ENCODE measurements at places on chromosomes 2 and 18.

DNA sequence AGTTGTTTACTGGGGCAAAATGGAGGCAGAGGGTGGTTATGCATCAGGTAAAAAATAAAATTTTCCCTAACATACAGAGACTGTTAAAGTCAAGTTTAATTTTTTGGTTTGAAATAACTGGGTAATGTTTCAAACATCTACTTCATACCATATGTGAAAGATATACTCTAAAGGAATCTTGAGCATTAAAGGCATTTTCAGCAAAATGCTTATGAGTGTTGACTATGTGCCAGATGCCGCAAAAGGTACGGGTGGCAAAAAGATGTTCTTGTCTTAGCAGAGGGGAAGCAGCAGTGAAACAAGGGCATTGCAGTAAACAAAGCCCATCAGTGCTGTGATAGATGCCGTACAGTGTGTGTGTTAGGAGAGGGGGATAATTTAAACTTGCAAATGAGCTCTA, 263.1 kb upstream of the ID2 start:
- no peak for DNase-seq

GRCh38 chr2:213238753-213239495, 45.3 kb upstream of the SPAG16 start:
- no peak for DNase-seq

DNA sequence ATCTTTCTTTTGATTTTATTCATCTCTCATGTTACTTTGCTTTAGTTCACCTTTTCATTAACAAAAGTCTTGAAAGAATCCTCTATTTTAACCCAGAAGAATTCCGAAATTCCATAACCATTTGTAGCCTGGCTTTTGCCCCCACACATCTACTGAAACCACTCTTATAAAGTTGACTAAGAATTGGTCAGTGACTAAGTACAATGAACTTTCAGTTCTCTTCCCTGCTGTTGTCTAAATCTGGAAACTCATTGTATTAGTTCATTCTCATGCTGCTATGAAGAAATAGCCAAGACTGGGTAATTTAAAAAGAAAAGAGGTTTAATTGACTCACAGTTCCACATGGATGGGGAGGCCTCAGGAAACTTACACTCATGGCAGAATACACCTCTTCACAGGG, 49.9 kb upstream of the PNPT1 start:
- no peak for DNase-seq

DNA sequence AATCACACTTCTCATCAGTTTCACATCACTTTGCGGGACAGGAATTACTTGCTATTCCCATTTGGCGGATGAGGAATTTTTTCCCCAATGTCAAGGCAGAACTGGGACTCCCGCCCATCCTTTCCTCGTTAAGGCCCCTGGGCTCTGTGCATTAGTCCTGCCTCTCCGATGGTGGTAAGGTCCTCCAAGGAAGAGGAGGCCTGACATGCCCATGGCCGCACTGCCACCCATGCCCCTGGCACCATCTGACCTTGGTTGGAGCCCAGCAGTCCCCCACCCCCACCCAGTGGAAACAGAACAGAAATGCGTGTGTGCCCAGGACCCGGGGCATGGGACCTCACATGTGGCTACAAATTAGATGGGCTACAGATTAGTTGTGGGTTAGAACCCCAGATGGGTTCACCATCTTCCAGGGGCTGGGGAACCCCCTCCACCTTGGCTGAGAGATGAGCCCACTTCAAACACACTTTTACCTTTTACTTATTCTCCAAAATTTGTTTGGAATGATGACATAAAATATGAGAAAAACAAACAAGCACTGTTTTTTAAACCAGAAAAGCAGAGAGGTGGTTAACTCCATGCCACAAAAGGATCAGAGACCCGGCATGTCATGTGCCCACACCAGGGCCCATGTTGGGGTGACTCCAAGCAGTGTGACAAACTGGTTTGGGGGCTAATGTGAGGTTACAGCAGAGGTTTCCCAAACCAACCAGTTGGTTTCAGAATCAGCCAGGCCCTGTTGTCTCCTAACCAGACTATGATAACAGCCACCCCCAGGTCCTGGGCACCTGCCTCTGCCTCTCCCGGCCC, 11.0 kb upstream of the DUSP2 start:
- DNase-seq = no peak

DNA sequence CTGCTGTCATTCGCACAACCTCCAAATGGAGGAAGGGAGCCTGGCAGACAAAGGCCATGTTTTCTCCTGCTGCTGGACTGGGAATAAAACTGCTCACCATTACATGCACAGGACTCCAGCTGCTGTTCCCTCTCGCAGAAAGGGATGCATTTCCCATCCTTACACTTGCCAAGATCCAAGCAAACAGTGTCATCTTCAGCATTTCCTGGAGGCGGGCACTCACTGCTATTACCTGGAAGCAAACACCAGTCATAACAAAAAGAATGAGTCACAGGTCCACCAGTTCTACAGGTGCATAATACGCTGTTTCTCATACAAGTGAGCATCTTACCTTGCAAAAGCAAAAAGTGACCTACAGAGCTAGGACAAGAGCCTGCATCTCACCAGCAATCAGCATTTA, 22.7 kb downstream of the IAH1 start:
- no peak for DNase-seq

DNA sequence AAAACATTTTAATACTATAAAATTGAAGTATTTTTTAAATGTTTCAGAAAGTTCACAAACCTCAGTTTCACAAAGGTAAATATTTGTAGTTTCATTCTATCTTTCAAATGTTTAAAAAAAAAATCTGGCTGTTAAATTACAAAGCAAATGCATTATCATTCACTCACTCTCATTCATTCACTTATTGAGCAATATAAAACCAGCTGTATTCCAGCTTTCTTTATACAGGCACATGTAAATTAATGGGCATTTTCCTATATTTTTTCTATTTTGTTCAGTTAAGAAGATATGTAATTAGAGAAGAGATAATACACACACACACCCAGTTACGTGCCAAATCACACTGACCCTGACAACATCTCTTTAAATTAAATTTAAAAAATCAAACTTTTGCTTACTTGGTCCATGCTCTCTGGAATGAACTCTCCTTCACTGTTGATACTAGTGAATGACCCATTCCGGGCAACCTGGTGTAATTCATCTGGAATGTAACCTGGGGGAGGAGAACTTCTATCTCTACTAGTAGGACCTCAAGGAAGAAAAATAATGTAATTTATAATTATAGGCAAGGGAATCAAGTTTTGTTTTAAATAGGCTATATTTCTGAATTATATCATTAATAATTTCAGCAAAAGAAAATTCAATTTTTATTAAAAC, 32.5 kb upstream of the ERCC3 start:
- no peak for DNase-seq

DNA sequence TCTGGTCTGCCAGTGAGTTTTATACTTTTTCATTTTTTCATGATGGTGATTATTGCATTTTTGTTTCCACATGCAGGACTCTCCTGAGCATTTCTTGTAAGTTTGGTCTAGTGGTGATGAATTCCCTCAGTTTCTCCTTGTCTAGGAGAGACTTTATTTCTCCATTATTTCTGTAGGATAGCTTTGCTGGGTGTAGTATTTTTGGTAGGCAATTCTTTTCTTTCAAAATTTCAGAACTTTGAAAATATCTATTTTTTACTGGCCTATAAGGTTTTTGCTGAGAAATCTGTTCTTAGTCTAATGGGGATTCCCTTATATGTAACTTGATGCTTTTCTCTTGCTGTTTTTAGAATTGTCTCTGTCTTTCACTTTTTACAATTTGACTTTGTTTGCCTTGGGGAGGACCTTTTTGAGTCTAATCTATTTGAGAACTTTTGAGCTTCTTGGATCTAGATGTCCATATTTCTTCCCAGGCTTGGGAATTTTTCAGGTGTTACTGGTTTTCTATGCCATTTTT, 149.1 kb downstream of the UBR3 start:
- DNase-seq = no peak

DNA sequence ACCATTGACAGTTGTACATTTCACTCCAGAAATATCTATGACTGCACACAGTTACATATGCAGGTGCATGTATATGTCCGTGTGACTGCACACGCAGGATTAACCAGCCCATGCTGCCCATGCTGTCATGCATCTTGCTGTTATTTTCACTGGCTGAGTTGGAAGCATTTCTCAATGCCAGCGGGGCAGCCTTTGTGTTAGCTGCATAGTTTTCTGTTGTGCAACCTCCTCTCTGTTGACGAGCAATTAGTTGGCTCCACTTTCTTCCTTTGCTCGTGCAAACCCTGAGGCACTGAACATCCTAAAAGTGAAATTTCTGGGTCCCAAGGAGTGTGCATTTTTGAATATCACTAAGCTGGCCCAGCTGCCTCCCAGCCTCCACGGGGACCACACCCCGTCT, 133.4 kb upstream of the GLI2 start:
- DNase-seq = no peak

- DNase-seq = no peak
These were observed 218.8 kb downstream of the DYSF start for GRCh38 chr2:71671895-71672825.

DNA sequence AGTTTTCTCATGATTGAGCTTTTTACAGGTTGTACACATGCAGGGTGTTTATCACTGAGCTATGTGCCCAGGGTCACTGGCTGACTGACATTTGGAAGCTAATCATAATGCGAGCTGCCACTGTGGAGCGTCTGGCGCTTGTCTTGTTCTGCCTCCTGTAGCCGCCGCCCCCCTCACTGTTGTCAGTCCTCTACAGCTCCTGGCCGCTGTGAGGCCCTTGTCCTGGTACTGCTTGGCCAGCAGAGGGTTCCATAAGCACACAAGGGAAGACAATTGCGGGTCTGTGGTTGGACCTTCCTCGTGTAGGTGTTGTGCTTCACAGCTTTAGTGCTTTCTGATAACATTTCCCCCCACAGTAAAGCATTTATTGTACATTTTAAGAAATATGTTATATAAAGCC, 105.6 kb upstream of the LDLRAD4 start:
- peak; percentile 67 for DNase-seq

GRCh38 chr2:50535971-50536759, 495.8 kb downstream of the NRXN1 start:
- peak; percentile 15 for DNase-seq

DNA sequence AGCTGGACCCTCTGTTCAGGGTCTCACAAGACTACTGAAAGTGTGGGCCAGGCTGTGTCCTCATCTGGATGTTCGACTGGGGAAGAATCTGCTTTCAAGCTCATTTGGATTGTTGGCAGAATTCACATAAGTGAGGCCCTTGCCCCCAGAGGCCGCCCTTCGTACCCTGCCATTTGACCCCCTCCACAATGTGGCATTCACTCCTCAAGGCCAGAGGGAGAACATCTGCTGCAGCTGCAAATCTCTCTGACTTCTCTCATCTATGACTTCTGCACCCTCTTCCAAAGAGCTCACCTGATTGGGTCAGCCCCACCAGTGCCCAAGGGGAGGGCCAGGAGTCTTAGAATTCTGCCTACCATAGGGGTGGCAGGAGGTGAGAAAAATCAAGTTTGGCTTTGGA, 3.9 kb upstream of the CNDP2 start:
- no peak for DNase-seq

DNA sequence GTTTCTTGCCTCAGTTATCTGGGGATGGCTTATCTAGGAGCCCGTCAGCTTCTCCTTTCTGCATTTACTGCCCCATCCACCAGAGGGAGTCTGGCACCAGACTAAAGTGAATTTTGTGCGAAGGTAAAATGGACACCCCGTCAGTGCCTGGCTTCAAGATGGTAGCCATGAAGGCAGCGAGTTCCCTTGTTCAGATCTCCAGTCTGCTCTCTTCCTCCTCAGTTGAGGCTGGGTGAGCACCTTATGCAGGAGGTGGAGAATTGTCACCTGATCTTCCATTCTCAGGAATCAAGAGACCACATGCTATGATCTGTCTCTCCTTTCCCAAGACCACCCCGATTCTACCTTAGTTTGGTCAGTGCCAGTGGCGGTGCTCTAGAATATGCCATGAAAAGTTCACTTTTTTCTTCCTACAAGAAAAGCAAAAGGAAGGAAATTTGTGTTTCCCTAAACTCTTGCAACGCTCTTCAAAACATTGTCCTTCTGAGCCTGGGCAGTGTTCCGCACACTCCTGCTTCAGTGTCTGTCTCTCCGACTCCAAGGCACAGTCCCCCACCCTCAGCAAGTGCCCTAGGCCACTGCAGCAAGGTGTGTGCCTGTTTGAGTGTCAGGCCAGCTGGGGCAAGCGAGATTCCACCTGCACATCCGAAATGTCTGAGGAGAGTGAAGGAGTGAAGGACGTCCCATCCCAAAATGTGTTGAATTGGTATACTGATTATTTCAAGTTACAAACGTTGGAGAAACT, 168.6 kb downstream of the SS18 start:
- DNase-seq = peak; percentile 89

- DNase-seq = peak; percentile 93
These were observed 11.2 kb upstream of the GYPC start for GRCh38 chr2:126644630-126645191.

DNA sequence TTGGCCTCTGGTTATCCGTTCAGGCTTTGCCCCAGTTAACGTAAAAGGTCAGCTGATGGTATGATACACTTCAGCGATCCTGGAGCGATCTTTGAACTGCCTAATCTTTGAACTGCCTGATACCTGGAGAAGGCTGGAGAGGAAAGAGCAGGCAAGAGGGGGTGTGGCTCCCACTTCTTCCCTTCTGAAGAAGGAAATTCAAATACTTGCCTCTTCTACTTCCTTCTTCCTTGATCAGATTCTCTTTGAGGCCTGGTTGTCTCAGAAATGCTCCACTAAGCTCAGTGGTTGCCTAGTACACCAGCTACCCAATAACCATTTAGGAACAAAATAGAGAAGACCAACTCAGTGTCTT, 619 bp downstream of the GALM start:
- DNase-seq = peak; percentile 28

DNA sequence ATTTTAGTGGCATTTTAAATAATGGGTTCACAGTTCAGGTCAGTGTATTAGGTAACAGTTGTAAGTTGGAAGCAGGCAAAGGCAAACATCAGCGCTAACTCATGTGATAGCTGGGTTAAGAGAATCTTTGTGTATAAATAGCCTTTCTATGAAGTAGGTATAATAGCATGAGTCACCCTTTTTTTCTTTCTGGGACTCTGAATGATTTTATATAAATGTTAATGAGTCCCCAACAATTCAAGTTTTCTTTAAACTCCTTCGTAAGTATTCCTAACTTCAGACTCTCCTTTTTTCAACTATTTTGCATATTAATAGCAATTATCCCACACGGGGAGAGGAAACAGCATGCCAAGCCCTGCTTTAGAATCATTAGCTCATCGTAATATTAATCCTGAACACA, 384.3 kb downstream of the PIK3C3 start:
- no peak for DNase-seq

- peak; percentile 67 for DNase-seq
These were observed 30.5 kb downstream of the DNMT3A start for GRCh38 chr2:25310965-25311864.

DNA sequence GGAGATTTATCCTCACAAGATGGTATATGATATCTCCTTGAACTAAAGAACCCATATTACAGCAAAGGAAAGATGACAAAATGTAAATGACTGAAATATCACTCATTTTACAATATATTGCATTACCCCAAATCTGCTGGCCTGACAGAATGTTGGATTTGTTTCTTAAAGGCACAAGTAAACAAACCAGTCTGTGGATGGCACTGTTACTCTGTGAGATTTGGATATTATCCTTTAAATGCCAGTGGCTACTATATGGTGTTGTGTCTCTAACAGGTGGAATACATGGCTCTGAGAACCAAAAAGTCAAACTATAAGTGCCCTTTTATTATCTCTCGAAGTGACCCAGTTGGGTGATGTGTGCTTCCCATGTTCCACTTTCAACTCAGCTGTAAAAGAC, 125.7 kb downstream of the PDE1A start:
- DNase-seq = no peak

GRCh38 chr2:155643056-155643775, 689.3 kb downstream of the NR4A2 start:
- no peak for DNase-seq

GRCh38 chr2:113850687-113851086, 39.2 kb upstream of the ACTR3 start:
- peak; percentile 31 for DNase-seq

Data from hematopoietic multipotent progenitor cell treated with erythropoietin and hydrocortisone succinate and interleukin-3 and kit ligand, for 8 days (in vitro differentiated cells).